ENCODE measurements at places on chromosomes 11 and 22. TPM values are rescaled to one million over a fixed set of nuclear protein-coding genes. Genes with fewer than 3 reads are reported as not detected.

- DNase-seq: no peak
Measured at GRCh38 chr22:24417901-24418641, 9.3 kb upstream of the ADORA2A start.

DNA sequence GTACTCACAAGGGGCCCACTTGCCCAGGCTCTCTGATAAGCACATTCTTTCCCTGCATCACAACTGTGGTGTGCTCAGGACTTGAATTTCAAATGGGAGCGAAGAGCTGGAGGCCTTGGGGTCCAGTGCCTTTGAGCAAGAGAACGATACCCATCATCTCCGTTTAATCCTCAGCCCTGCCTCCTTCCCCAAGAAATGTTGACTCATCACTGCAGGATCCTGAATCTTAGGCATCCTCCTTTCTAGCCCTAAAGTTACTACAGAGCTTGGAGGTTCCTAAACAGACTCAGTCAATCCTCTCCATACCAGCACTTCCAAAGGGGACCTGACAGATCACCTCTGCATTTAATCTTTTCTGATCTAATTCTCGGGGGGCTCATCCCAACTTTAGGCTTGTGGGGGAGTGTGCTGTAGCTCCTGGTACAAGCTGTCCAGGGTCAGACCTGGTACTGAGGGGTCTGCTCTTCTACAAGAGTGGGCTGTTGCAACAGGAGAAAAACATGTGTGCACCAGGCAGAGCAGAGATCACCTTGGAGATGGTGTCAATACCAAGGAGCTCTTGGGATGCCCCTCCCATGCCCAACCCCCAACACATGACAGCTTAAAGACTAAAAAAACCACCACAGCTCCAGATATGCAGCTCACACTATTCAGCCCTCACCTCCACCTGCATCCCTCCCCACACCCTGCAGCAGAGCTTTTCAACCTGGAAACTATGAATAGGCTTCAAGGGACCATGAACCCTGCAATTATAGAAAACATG, 3.9 kb upstream of the PRG2 start:
- no peak for DNase-seq

Gene MUS81
- total RNA-seq: 37.6 TPM

Gene IL10RA
- 17.6 TPM for total RNA-seq

All from left cardiac atrium (tissue), 4 donors.